ENCODE measurements at places on chromosomes 1 and 21.

- no peak for DNase-seq
These were observed 4.5 kb downstream of the AIM2 start for GRCh38 chr1:159071970-159072582.

DNA sequence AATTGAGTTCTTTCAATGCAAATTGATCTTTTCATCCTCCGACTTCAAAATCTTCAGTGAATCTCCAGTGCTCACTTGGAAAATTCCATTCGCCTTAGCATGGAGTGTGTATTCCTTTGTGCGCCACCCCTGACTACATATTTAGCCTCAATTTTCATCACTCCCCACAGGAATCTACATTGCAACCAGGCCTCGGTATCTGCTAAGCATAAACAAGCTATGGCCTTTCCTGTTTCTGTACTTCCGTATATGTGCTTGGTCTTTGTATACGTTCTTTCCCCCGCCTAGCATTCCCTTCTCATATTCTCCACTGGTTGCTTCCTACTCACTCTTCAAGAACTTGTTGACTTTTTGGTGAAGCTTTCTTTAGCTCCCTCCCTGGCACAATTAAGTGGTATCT is 470.8 kb downstream of the LMO4 start:
- no peak for DNase-seq

- no peak for DNase-seq
These were observed 160.2 kb upstream of the COA6 start for GRCh38 chr1:234212764-234213657.

- no peak for DNase-seq
These were observed 306.2 kb downstream of the MATN1 start for GRCh38 chr1:30417001-30417700.

DNA sequence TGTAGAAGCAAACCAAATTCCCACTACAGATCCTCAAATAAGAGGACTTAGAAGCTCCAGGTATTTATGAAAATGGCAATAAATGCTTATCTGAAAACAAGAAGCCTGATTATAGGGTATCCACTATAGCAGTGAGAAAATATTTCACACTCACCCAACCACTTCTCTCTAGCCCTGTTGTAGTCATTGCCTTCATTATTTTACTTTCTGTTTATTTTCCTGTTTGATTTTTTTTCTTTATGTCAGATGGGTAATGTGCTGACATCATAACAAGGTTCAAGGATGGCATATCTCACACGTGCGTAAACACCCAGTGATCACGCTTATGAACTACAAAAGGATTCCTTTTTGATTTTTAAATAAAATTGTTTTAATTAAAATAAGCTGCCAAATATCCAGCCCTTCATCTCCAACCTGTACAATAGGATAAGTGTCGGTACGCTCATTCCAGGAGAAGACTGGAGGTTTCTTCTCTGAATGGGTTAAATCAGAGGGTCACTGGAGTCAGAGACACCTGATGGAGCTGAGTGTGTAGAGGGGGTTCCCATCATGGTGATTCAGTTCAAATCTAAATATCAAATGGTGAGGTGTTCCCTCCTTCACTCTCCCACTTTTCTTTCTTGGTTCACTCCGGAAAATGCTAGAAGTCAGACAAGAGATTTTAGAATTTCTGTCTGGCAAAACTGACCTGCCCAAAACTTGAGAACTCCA is 8.2 kb upstream of the S1PR1 start:
- no peak for DNase-seq

DNA sequence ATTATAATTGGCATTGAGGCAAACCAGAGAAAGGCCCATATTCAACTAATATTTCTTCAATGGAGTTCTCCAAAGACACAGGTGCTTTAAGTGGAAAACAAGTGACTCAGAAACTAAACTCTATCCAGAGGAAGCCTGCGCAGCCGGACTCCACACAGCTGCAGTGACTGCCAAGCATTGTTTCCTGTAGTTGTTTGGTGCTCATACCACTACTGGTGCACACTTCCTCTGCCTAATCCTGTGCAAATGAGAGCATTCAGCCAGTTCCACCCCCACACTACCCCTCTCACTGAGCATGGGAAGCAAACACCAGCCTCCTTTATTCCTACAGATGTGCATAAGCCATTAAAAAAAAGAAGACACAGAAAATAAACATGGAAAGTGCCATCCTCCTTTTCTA is 102.9 kb downstream of the VAV3 start:
- DNase-seq, result no peak

DNA sequence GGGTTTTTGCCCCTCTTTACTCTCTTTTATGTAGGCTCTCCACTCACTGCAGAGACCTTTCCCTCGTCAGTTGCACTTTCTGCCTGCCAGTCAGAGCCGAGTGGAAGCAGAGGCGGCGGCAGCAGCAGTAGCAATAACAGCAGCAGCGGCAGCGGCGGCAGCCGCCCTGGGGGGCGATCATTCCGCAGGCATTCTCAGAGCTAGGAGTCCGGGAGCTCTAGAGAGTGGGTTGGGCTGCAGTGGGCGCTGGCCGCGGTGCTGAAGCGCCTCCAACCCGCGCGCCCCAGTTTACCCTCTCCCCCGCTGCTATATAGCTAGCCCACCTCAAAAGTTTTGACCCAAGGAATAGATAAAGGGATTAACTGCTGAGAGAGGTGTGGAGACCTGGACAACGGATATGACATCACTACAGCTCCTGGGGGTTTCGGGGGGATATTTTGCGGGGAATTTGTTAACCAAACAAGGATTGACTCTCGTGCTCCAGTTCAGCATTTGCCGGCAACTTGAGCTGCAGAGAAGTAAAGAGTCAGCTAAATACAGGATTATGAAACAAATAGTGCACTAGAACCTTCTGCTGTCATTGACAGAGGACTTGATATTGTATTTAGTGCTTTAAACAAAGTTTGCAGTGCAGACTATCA is at the start of gene OLFM3:
TSS of gene OLFM3 (minus strand) at position 102 of the 641 bp plus-strand sequence.
- no peak for DNase-seq

GRCh38 chr1:154344977-154345837 is 19.9 kb downstream of the ATP8B2 start:
- DNase-seq, result peak; percentile 72

GRCh38 chr1:68015971-68016370 is 34.5 kb downstream of the DIRAS3 start:
- no peak for DNase-seq

DNA sequence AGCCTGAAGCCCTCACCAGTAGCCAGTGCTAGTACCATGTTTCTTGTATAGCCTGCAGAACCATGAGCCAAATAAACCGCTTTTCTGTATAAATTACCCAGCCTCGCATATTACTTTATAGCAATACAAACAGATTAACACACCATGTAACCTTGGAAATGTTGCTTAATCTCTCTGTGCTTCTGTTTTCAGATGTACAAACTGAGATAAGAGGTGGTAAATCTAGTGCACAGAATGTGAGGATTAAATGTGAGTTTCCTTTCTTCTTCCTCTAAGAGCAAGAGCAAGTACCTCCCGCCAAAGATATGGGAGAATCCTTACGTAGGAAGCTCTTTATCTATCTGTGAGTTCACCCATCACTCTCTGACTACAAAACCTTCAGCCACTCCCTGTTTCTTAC is 128.4 kb downstream of the HIVEP3 start:
- no peak for DNase-seq

GRCh38 chr1:28877132-28877781 is 37.1 kb upstream of the EPB41 start:
- DNase-seq, result peak; percentile 62

DNA sequence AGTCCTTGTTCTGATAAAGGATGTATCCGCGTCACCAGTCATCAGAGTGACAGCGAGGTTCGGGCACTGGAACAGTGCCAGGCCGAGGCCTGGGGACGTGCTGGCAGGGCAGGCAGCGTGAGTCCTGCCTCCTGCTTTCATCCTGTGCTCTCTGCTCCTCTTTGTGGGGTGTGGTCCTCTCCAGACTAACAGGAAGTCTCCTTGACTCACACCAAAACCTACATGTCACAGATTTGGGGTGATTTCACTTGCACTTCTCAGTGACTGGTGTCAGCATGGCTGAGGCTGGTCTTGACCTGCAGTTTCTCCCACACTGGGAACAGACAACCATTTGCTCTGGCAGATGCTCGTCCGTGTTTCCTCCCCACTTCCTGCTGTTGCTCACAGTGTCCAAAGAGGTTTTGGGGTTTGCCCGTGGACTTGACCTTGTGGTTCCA is 8.8 kb upstream of the NLRP3 start:
- peak; percentile 57 for DNase-seq

GRCh38 chr1:76949503-76949902 is 82.2 kb downstream of the ST6GALNAC5 start:
- no peak for DNase-seq

DNA sequence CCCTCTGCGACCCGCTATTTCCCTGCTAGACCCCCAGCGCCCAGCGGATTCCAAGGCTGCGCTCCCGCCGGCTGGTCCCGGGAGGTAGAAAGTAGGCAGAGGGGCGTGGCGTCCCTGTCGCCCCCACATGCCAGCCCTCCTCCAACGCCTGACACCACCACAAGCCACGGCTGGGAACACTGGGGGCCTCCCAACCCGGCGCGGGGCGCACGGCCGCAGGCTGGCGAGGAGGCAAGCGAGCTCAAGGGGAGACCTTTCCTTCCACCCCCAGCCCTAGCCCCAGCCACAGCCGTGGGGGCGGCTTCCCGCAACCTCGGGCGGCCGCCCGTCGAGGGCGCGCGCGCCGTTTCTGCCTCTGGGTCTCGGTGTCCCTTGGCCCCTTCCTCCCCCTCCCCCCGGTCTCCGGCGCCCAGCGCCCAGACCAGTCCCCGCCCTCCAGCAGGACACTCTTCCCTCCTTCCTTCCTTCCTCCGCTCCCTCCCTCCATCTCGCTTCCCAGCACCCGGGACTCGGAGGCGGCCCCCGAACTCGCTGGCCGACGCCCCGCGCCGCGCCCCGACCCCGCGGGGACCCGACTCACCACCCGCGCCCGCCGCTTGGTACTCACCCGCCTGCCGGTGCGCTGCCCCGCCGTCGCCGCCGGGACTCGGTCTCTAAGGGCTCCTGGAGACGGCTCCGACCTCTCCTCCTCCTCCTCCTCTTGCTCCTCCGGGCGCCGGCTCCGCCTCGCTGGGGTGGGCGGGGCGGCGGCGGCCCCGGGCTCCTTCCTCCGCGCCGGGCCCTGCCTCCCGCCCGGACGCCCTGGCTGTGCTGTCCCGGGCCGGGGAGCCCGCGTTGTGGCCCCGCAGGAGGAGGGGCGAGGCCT is at the start of gene GNG12:
TSS of gene GNG12 (minus strand) at position 731 of the 865 bp plus-strand sequence. CDS start 125,781 bp downstream, outside the sequence.
- no peak for DNase-seq

DNA sequence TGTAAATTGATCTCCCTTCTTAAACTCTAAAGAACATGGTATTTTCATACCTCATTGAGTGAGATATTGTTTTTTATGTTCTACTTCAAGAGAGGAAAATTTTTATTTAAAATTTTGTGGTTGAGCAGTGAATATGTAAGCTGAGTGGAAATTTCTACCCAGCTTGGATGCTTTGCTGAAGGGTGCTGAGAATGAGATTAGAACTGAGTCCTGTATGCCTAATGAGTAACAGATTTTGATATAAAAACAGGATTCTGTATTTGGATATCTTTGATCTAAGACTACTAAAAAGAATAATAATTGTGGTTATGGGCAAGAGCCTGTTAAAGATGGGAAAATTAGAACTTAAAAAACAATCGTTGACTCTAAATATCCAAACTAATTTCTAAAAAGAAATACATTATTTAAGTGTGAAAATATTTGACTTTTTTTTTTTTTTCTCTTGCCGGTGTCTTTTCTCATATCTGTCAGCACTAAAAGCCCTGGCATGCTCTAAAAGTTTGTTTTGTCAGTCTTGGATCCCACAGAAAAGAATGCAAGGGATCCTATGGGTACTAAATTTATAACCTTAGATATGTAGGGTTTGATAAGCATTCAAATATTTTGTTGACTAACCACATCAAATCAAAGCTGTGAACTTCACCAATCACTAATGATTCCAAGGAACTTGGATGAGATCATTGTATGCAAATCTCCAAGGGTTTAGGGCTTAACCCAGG is 652.3 kb downstream of the PTPRC start:
- no peak for DNase-seq

DNA sequence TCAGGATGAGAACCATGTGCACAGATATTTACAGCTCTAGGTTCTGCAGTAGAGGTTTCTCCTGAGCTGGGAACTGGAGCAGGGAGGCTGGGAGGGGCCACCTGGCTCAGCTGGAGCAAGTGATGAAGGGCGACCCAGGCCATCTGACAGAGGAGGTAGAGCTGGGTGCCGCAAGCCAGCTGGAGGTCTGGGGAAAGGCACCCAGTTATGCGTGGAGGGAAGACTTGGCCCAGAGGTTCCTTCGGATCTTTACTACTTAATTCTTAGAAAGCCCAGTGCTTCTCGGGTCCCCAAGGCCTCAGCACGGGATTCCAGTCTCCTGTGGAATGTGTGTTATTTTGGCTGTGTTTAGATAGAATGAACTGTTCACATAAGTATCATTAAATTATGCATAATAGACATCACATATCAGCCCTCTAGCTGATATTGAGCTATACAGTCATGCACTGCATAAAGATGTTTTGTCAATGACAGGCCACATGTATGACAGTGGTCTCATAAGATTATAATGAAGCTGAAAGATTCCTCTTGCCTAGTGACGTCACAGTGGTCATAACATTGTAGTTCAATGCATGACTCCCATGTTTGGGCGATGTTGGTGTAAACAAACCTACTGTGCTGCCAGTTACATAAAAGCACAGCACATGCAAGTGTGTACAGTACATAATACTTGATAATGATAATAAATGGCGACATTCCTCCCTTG is 245.1 kb downstream of the RHOU start:
- no peak for DNase-seq

- no peak for DNase-seq
These were observed 1093.1 kb downstream of the MRPL39 start for GRCh38 chr21:24514081-24514733.

DNA sequence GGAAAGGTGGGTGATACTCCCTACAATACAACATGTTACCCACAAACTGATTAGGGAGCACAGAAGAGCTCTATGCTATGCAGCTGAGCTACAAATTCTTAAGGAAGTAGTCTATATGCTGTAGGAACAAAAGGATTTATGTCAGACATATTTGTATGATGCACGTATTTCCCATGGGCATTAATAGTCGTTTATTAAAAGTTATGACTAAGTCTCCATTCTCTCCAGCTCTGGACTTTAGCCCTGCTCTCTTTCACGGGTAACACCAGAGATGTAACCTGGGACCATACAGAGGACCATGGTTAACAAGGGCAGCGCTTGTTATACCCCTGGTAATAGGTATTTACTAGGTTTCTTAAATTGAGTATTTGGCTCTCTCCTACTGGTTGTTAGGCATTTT is 168.2 kb upstream of the C1orf105 start:
- DNase-seq, result no peak

GRCh38 chr1:8216005-8216404 is 101.9 kb upstream of the SLC45A1 start:
- DNase-seq, result no peak

GRCh38 chr1:108512239-108513043 is 47.5 kb upstream of the EEIG2 start:
- DNase-seq, result no peak

DNA sequence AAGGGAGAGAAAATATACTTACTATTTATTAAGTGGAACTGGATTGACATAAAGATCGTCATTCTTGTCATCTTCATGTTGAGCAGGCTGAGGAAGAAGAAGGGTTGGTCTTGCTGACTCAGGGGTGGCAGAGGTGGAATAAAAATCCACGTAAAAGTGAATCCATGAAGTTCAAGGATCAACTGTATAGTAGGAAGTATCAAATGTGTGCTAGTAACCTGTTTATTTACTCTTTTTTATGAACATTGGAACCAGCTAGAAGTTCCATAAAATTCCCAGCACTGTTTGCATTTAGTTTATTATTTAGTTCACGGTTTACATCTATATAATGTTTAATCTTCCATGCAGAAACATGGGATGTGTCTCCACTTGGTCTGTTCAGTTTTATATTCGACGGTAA is 70.7 kb downstream of the PLPPR4 start:
- no peak for DNase-seq
